A549 treated with GW870086 at 1 μM for 4 hours (cell line): ENCODE measurements at places on chromosomes 7 and 10. TPM values are rescaled to one million over a fixed set of nuclear protein-coding genes. Genes with fewer than 3 reads are reported as not detected.

Gene GARIN1A
- 0.25 to 0.73 TPM (median 0.53 TPM) in 5 replicates for total RNA-seq

Gene CDC14C
- total RNA-seq: 0.05 TPM in 1 of 5 replicates, not detected in the others

Gene GDF2
- not detected in 5 replicates for total RNA-seq

Gene PDE6C
- total RNA-seq: not detected in 5 replicates

Gene CCL24
- not detected in 5 replicates for total RNA-seq

Gene AKR1D1
- 0.18 to 0.23 TPM in 2 of 5 replicates, not detected in the others for total RNA-seq

Gene FAM180A
- total RNA-seq: 0.12 TPM in 1 of 5 replicates, not detected in the others
